MCF 10A (cell line): ENCODE measurements at places on chromosomes 12 and 14. TPM values are rescaled to one million over a fixed set of nuclear protein-coding genes. Genes with fewer than 3 reads are reported as not detected.

- DNase-seq, result no peak
- H3K27me3 ChIP-seq, result no peaks in the 10 kb centered on the region
- H3K4me3 ChIP-seq, result no peak overlapping the region
- H3K4me1 ChIP-seq, result peaks cover 6% of the 10 kb centered on the region
Measured at GRCh38 chr14:99321955-99322730, 50.1 kb upstream of the BCL11B start.

GRCh38 chr12:125305231-125305630 lies 240.0 kb downstream of the AACS start:
- H3K27ac ChIP-seq, result no peak overlapping the region
- H3K36me3 ChIP-seq, result no peaks in the 10 kb centered on the region
- peaks cover 51% of the 10 kb centered on the region for H3K27me3 ChIP-seq
- H3K4me3 ChIP-seq, result no peak overlapping the region
- no peak for DNase-seq
- no peaks in the 10 kb centered on the region for H3K4me1 ChIP-seq

DNA sequence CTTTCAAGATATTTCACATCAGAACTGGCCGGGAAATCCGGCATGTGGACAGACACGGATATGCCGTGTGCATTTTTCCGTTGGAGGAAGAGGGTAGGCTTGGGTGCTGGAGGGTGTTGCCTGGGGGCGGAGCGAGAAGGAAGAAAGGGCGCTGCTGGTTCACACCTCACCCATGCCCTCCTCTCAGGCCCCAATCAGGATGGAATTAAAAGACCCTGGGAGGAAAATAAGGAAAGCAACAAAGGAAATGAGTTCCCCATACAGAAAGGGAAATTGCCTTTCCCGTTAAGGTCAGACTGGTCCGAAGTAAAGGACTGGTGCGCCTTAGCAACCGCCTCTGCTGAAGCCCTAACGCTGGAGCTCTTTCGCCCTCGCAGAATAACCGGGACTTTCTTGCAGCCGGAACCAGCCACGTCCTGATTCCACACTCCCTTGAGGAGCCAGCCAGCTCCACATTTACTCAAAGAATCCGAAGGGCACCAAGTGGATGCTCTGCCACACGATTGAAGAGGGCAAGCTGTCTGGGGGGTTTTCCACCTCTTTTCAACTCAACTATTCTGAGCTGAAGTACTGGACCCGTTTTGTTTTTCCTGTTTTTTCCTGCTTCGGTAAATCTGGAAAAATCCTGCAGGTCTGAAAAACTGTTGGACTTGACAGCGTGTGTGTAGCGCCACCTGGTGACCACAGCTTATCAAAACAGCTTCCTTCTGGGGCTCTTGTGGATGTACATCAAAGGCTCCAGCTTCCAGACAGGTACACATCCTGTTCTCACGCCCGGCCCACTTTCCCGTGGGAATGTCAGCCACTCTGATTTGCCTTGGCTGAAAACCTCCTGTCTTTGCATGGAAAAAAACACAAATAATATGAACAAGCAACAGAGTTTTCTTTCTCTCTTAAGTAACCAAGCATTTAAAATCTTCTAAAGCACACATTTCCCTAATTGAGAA lies 37.6 kb upstream of the BCL2L14 start:
- peaks cover 5% of the 10 kb centered on the region for H3K4me1 ChIP-seq
- peak; percentile 84 for DNase-seq
- no peak overlapping the region for H3K27ac ChIP-seq
- no peaks in the 10 kb centered on the region for H3K27me3 ChIP-seq

- no peak overlapping the region for H3K4me3 ChIP-seq
- DNase-seq, result no peak
- no peak overlapping the region for H3K27ac ChIP-seq
- peaks cover 7% of the 10 kb centered on the region for H3K4me1 ChIP-seq
- H3K36me3 ChIP-seq, result no peaks in the 10 kb centered on the region
Measured at GRCh38 chr12:24947541-24948419, 1.1 kb downstream of the BCAT1 start.

The DIP2B gene
- total RNA-seq, result 18.8 and 19.0 TPM in 2 replicates

DNA sequence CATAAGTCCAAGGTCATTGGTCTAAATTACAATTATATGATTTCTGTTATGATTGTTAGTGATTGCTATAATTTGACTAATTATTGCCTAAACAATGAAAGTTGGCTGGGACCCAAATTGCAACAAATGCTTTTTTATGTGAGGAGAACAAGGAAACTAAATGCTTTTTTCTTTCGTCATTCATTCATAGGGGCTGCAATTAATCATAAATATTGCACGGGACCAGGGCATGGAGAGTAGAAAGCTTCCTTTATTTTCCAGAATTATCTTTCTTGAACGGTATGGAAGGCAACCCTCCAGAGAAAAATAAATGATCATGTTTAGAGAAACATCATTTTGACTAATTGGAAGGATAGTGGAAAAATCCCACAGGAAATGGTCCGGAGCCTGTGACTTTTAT lies 32.6 kb upstream of the ARHGAP5 start:
- no peaks in the 10 kb centered on the region for H3K27me3 ChIP-seq
- H3K27ac ChIP-seq, result no peak overlapping the region
- DNase-seq, result no peak
